ENCODE measurements at places on chromosomes 12 and 14. TPM values are rescaled to one million over a fixed set of nuclear protein-coding genes. Genes with fewer than 3 reads are reported as not detected.

The DPY19L2 gene
- 1.8 TPM for total RNA-seq

The ABCD2 gene
- 4.2 TPM for total RNA-seq

The PITPNM2 gene
- 19.6 TPM for total RNA-seq

The GALNT8 gene
- 25.3 TPM for total RNA-seq

The GPR65 gene
- total RNA-seq: not detected

The SERPINA5 gene
- not detected for total RNA-seq

The SLC5A8 gene
- total RNA-seq: not detected

DNA sequence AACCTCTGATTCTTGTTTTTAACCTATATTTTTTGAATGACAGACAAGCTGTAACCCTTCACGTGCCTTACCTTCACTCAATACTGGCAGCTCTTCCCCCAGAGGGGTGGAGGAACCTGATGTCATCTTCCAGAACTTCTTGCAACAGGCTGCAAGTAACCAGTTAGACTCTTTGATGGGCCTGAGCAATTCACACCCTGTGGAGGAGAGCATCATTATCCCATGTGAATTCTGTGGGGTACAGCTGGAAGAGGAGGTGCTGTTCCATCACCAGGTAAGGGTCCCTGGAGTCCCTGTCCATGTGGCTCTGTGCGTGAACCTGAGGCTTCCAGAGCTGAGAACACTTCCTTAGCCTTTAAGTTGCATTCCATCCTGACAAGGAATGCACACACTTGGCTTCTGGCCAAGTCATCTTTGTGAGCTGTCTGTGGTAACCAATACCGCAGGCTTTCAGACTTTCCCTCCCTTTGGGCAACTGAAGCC, 22.7 kb downstream of the TRAFD1 start:
- no peak for DNase-seq
- H3K4me1 ChIP-seq: peaks cover 2% of the 10 kb centered on the region
- peaks cover 3% of the 10 kb centered on the region for H3K27me3 ChIP-seq
- H3K27ac ChIP-seq: no peak overlapping the region

- no peaks in the 10 kb centered on the region for H3K36me3 ChIP-seq
- H3K4me3 ChIP-seq: no peak overlapping the region
- no peaks in the 10 kb centered on the region for H3K27me3 ChIP-seq
- DNase-seq: no peak
- no peaks in the 10 kb centered on the region for H3K4me1 ChIP-seq
Observed at GRCh38 chr14:48747561-48748089, 838.6 kb downstream of the RPS29 start.

DNA sequence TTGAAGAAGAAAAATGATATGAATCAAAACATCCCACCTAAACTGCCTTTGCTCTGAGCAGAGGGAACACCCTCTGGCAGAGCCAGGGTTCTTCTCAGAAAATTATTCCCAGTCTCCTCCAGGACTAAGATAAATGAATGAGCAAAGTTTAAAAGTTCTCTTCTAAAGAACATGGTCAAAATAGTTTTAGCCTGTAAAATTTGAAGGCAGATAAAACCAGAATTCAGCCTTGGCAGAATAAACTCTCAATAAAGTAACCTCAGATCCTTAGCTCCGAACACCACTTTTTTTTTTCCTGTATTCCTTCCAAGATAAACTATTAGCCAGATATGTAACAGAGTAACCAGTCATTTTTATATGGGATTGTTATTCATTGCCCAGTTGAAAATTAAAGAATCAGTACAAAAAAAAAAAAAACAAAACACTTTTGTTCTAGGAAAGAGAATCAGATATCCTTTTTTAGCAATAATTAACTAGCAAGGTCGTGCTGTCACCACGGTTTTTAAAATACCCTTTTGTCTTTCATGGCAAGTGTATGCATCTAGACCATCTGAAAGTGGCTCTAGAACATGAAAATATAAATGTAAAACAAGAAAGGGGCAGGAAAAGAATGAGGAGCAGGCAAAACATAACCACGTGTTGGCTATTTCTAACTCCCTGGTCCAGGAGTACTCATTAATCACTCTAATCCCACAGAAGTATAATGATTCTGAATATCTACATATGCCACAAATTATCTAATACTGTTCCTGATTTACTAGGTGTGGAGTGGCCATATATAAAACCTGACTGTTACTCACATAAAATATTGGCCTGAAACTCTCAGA, 60.8 kb downstream of the CAPZA3 start:
- no peak overlapping the region for H3K27ac ChIP-seq
- no peaks in the 10 kb centered on the region for H3K36me3 ChIP-seq
- no peak overlapping the region for H3K4me3 ChIP-seq

- H3K27me3 ChIP-seq: peaks cover 8% of the 10 kb centered on the region
- no peak overlapping the region for H3K27ac ChIP-seq
- H3K4me3 ChIP-seq: no peak overlapping the region
- no peak for DNase-seq
Observed at GRCh38 chr14:51844081-51844881, 16.1 kb upstream of the GNG2 start.

DNA sequence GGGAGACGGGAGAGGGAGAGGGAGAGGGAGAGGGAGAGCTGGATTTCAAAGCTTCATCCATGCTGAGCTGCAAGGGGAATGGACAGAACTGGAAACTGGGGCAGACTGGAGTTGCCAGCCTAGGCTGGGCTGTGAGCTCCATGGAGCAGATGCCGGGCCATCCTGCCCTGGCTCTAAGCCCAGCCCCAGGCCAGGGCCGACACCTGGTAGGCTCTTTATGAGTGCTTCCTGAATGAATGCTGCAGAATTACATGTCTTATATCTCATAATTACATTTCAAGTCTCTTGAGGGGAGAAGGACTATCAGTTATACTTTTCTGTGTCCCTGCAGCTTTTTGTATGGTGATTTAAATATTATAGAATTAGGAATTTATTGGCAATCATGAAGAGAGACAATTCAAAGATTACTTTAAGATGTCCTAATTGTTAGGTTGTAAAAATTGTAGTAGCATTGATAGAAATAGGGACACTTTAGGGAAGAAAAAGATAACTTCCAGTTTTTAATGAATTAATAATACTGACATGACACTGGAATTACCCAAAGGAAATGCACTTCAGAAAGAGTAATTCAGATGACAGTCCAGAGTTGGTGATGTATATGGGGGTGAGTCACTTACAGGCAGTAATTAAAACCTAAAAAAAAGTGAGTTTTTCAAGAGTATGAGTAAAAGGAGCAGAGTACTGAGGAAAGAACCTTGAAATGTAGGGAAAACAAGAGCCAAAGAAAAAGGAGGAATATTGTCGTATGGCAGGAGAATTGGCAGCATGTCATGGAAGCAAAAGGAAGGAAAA, 29.0 kb downstream of the SCYL2 start:
- DNase-seq: no peak
- H3K27ac ChIP-seq: no peak overlapping the region
- no peak overlapping the region for H3K4me3 ChIP-seq
- H3K36me3 ChIP-seq: peaks cover 11% of the 10 kb centered on the region
- peaks cover 2% of the 10 kb centered on the region for H3K27me3 ChIP-seq
- H3K4me1 ChIP-seq: peaks cover 5% of the 10 kb centered on the region

DNA sequence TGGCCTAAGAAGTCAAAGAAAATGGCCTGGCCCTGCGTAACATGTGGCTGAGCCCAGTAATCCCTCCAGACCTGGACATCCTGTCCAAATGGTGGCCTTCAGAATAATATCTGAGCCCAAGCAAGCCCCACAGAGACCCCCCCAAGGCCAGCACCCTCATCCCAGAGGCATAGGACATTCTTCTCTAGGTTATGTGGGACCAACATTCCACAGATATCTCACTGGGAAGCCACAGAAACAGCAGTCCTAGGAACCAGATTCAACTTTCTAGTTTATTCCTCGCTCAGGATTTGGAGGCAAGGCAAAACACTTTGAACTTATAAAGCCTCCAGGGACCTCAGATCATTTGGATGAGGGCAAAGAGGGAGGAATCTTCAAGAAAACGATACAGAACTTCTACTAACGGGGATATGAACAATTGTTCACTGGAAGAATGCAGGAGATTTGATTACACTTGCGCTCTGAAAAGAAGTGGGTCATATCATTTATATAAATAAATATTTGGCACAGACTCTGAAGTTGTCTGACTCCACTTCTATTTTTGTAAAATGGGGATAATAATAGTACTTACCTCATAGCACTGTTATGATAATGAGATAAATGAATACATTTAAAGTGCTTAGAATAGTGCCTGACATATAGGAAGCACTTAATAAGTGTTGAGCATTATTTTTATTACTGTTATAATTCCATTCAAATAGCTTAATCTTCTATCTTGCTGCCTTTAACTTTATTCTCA, 171.5 kb downstream of the NUAK1 start:
- DNase-seq: no peak
- H3K27ac ChIP-seq: no peak overlapping the region
- peaks cover 3% of the 10 kb centered on the region for H3K36me3 ChIP-seq
- H3K4me1 ChIP-seq: no peaks in the 10 kb centered on the region
- no peaks in the 10 kb centered on the region for H3K27me3 ChIP-seq
- no peak overlapping the region for H3K4me3 ChIP-seq

DNA sequence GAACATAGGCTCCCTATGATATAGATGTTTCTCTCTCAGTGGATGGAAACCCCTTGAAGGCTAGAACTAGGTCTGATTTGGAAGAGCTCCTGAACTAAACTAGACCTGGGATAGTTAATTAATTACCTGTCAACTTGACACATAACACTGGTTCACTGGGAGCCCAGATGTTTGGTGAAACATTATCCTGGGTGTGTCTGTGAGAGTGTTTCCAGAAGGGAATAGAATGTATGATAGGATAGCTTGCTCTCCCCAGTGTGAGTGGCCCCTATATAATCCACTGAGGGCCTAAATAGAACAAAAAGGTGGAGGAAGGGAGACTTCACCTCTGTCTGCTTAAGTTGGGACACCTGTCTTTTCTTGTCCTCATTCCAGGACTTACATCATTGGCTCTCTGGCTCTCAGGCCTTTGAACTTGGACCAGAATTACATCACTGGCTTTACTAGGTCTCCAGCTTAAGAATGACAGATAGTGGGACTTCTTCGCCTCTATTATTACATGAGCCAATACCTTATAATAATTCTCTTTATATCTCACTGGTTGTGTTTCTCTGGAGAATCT, 194.1 kb downstream of the KTN1 start:
- H3K27ac ChIP-seq: no peak overlapping the region
- H3K4me3 ChIP-seq: no peak overlapping the region
- no peak for DNase-seq
- H3K4me1 ChIP-seq: no peaks in the 10 kb centered on the region
- H3K27me3 ChIP-seq: no peaks in the 10 kb centered on the region
- H3K36me3 ChIP-seq: no peaks in the 10 kb centered on the region

- H3K4me1 ChIP-seq: peaks cover 1% of the 10 kb centered on the region
- H3K4me3 ChIP-seq: no peak overlapping the region
- H3K27ac ChIP-seq: no peak overlapping the region
- no peaks in the 10 kb centered on the region for H3K36me3 ChIP-seq
- DNase-seq: no peak
Observed at GRCh38 chr12:44581642-44582242, 294.4 kb downstream of the NELL2 start.

- H3K27me3 ChIP-seq: peaks cover 2% of the 10 kb centered on the region
- H3K27ac ChIP-seq: no peak overlapping the region
- peaks cover 12% of the 10 kb centered on the region for H3K36me3 ChIP-seq
- H3K4me1 ChIP-seq: peaks cover 3% of the 10 kb centered on the region
- no peak overlapping the region for H3K4me3 ChIP-seq
Observed at GRCh38 chr14:87960013-87960787, 32.8 kb downstream of the GALC start.

DNA sequence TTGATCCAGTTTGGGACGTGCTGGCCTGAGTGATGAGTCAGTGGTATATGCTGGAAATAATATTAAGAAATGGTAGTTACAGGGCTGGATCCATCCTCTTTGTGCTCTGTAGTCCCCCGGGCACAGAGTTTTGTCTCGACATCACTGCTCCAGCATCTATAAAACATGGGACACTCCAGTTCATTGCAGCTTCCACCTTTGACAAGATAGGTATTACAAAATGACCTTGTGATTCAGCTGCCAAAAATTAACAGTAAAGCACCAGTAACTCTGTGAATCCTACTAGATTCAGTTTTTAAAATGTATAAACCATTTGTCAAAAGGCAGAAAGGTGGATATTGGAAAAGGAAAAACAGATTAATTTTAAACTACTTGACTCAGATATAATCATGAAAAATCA, 14.6 kb upstream of the GNG2 start:
- H3K4me1 ChIP-seq: peaks cover 14% of the 10 kb centered on the region
- H3K27me3 ChIP-seq: peaks cover 8% of the 10 kb centered on the region
- no peak overlapping the region for H3K27ac ChIP-seq

GRCh38 chr12:25434515-25434914, 118.6 kb downstream of the LMNTD1 start:
- no peaks in the 10 kb centered on the region for H3K27me3 ChIP-seq
- H3K27ac ChIP-seq: peak overlapping the region; percentile 69
- peaks cover 24% of the 10 kb centered on the region for H3K4me1 ChIP-seq
- no peak for DNase-seq
- H3K4me3 ChIP-seq: peak overlapping the region; percentile 62

DNA sequence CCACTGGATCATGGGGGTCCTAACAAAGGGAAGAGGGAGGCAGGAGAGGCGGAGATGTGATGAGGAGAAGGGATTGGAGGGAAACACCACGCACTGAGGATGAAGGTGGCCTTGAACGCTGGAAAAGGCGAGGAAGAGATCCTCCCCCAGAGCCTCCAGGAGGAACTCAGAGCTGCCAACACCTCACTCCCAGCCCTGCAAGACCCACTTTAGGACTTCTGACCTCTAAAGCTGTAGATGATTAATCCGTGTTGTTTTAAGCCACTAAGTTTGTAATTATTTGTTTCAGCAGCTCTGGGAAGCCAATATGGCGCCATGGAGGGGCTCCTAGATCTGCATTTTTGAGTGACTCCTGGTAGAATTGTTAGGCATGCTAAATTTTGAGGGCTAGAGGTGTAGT, 74.6 kb upstream of the CEP83 start:
- no peaks in the 10 kb centered on the region for H3K36me3 ChIP-seq
- H3K4me3 ChIP-seq: peak overlapping the region; percentile 78
- no peak for DNase-seq
- H3K27ac ChIP-seq: peak overlapping the region; percentile 82
- H3K4me1 ChIP-seq: peaks cover 32% of the 10 kb centered on the region

DNA sequence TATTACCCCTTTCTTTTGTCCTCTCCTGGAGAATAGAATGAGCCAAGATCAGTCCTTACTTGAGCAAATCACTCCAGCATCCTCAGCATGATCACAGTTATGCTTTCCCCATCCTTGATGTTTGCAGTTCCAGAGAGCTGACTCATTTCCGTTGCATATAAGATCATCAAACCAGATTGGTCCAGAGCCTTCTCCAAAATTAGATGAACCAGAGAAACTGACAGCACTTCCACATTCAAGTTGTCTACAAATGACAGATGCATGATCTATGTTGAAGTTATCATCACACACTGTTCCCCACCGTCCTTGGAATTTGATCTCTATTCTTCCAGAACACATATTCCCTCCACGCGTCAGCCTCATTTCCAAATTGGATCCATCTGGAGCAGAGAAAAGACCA, 4.8 kb downstream of the CD163 start:
- H3K4me1 ChIP-seq: no peaks in the 10 kb centered on the region
- no peak overlapping the region for H3K4me3 ChIP-seq
- peaks cover 1% of the 10 kb centered on the region for H3K27me3 ChIP-seq
- no peak for DNase-seq

DNA sequence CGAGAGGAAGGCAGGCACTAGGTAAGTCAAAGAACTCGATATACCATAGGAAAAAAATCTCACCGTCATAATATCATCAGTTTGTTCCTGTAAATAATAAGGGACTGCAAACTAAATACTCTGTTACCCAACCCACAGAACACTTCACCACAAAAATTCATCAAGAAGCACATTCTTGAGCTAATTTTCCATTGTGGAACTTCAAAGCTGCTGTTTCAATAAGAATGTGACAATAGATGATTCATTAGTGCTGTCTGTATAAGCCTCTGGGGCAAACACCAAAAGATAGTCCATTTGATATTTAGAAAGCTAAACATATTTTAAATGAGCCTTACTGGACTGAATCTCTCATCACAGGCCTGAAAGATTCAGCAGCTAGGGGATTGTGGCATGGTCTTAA, 219.4 kb downstream of the KSR2 start:
- no peaks in the 10 kb centered on the region for H3K36me3 ChIP-seq
- no peaks in the 10 kb centered on the region for H3K27me3 ChIP-seq
- H3K4me1 ChIP-seq: no peaks in the 10 kb centered on the region
- no peak for DNase-seq
- H3K4me3 ChIP-seq: no peak overlapping the region

Measured in glutamatergic neuron (in vitro differentiated cells).